Glutamatergic neuron (in vitro differentiated cells): ENCODE measurements at places on chromosomes 2 and 18. TPM values are rescaled to one million over a fixed set of nuclear protein-coding genes. Genes with fewer than 3 reads are reported as not detected.
A peak's percentile ranks its signal among the peaks of the same experiment; 100 is the strongest.

DNA sequence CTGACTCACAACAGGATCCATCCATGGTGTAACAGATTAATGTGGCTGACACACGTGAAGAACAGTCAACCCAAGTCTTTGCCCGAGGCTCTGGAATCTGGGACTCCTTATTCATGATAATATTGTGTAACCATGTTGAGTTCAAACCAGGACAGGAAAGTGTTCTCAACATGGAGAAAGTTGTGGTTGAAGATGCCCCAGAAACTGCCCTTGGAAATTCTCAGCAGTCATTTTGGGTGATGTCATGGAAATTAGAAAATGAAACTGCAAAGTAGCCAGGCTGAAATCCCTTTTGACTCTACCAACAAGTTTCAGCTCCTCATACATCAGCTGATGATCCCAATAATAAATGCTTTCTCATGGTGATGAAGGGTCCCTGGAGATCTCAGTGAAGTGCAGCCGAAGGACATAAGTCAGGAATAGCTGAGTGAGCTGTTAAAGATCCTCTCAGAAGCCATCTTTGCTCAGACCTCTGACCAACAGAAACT, 307.7 kb downstream of the TNS1 start:
- peaks cover 2% of the 10 kb centered on the region for H3K27me3 ChIP-seq
- no peak overlapping the region for H3K27ac ChIP-seq
- no peaks in the 10 kb centered on the region for H3K4me1 ChIP-seq

DNA sequence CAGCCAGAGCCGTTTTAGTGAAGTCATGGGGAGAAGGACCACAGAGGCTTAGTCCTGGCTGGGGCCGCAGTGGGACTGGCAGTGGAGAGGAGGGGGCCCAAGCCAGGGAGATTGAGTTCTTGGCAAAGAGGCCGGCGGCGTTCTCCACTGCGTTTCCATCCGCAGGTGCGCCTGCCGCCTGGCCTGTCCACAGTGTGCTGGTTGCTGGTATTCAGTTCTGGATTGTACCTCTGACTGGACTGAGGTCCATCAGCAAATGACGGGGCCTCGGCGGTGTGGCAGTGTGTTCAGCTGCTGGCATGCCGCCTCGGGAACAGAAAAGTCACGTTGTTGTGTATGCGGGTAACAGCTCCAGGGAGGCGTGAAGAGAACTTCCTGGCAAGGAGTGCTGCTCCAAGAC, 36.8 kb downstream of the LRRFIP1 start:
- DNase-seq: no peak
- no peak overlapping the region for H3K4me3 ChIP-seq
- H3K36me3 ChIP-seq: no peaks in the 10 kb centered on the region
- H3K4me1 ChIP-seq: peaks cover 46% of the 10 kb centered on the region
- H3K27me3 ChIP-seq: peaks cover 8% of the 10 kb centered on the region
- no peak overlapping the region for H3K27ac ChIP-seq

- H3K4me1 ChIP-seq: peaks cover 14% of the 10 kb centered on the region
- no peak overlapping the region for H3K4me3 ChIP-seq
- peak overlapping the region; percentile 72 for H3K27ac ChIP-seq
Measured at GRCh38 chr2:10204326-10205161, 82.0 kb downstream of the RRM2 start.

- H3K27me3 ChIP-seq: no peaks in the 10 kb centered on the region
- DNase-seq: no peak
- H3K4me1 ChIP-seq: no peaks in the 10 kb centered on the region
Measured at GRCh38 chr2:189222468-189223105, 43.0 kb upstream of the COL5A2 start.

- H3K27ac ChIP-seq: no peak overlapping the region
- DNase-seq: no peak
- H3K27me3 ChIP-seq: peaks cover 6% of the 10 kb centered on the region
- peaks cover 8% of the 10 kb centered on the region for H3K4me1 ChIP-seq
Measured at GRCh38 chr2:227848146-227848545, 23.3 kb upstream of the DAW1 start.

DNA sequence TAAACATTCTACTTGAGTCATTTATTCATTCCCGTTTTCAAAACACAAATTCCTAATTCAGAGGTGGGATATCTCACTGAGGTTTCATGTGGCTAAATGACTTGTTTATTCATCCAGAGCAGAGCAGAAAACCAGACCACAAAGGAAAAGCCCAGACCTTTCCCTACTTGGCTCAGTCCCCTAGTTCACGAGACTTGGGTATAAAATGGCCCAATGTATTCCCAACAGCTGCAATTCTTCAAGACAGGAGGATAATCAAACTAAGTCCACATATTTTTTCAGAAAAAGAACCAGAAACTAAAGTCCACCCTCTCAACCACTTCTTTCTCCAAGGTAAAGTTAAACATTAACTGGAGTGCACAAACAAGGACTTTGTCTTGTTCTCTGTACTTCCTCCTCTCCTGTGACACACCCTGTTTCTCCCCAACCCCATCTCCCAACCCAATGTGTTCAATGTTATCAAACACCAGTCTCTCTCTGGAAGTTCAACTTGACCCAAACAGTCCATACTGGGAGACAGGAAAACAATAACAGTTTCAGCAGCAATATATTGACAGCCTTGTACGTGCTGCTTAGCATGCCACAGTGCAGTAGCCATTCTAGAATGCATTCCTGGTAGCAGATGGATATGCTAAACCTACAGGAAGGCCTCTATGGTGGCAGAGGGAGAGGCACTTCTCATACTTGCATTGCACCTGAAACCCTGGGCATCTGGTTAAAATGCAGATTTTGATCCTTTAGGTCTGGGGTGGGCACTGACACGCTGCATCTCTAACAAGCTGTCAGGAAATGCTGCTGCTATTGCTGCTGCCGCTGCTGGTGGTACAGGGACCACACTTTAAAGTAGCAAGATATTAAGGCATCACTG, 110.7 kb downstream of the INO80D start:
- no peak overlapping the region for H3K27ac ChIP-seq
- no peak for DNase-seq
- no peaks in the 10 kb centered on the region for H3K4me1 ChIP-seq
- no peak overlapping the region for H3K4me3 ChIP-seq
- no peaks in the 10 kb centered on the region for H3K36me3 ChIP-seq
- H3K27me3 ChIP-seq: no peaks in the 10 kb centered on the region

DNA sequence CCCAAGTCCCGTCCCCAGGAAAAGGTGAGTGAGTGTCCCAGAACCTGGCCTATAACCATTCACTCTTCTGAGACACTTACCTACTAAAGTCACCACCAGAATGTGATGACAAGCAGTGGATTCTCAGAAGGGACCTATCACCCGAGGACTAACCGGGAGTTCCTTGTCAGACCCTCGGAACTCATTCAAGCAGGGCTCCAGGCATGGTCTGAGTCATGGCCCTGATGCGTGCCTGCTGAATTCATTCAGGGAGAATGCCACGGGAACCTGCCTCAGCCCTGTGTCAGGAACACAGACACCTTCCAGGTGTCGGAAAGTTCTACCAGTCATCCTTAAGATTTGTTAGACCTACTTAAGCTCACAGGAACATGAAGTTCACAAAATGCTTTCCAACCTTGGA, 29.8 kb downstream of the ALPK2 start:
- H3K4me1 ChIP-seq: peaks cover 38% of the 10 kb centered on the region
- DNase-seq: no peak
- H3K4me3 ChIP-seq: no peak overlapping the region
- H3K27ac ChIP-seq: no peak overlapping the region
- peaks cover 2% of the 10 kb centered on the region for H3K27me3 ChIP-seq

- H3K4me1 ChIP-seq: no peaks in the 10 kb centered on the region
- H3K27me3 ChIP-seq: no peaks in the 10 kb centered on the region
- no peak for DNase-seq
- H3K27ac ChIP-seq: no peak overlapping the region
- no peak overlapping the region for H3K4me3 ChIP-seq
- no peaks in the 10 kb centered on the region for H3K36me3 ChIP-seq
Measured at GRCh38 chr2:172420216-172420615, 7.2 kb upstream of the ITGA6 start.

DNA sequence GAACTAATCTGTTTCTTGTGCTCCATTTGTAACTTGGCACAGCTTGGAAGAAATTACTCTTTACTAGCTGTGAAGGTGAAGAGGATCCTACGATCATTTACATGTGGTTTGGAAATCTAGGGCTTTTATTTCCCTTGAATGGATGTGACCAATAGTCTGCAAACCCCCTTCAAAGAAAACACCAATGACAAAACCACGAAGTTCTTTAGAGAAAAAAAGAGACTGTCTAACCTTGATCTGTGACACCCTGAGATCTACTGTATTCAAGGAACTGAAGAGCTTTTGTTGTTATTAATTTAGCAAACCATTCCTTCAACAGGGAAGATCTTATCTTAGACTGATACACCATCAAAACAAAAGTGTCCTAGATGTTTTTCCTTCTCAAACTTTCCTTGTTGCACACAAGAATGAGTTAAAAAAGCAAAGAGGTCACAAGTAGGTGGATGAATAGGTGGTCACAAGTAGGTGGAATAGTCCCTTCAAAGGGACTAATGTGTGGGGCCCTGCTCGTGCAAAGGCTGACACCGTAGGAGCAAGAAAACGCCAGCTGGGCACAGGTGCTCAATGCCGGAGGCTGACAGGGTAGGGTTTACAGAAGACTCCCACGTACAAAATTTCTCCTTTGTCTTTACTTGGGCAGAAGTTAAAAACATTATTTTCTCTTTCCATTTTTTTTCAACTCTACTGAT, 95.6 kb upstream of the ITGB6 start:
- H3K36me3 ChIP-seq: peaks cover 18% of the 10 kb centered on the region
- no peak overlapping the region for H3K27ac ChIP-seq
- DNase-seq: no peak
- H3K4me1 ChIP-seq: peaks cover 14% of the 10 kb centered on the region

GRCh38 chr2:26409785-26410184, 8.1 kb downstream of the DRC1 start:
- no peak for DNase-seq
- H3K27ac ChIP-seq: no peak overlapping the region
- peaks cover 2% of the 10 kb centered on the region for H3K4me1 ChIP-seq
- H3K27me3 ChIP-seq: no peaks in the 10 kb centered on the region

DNA sequence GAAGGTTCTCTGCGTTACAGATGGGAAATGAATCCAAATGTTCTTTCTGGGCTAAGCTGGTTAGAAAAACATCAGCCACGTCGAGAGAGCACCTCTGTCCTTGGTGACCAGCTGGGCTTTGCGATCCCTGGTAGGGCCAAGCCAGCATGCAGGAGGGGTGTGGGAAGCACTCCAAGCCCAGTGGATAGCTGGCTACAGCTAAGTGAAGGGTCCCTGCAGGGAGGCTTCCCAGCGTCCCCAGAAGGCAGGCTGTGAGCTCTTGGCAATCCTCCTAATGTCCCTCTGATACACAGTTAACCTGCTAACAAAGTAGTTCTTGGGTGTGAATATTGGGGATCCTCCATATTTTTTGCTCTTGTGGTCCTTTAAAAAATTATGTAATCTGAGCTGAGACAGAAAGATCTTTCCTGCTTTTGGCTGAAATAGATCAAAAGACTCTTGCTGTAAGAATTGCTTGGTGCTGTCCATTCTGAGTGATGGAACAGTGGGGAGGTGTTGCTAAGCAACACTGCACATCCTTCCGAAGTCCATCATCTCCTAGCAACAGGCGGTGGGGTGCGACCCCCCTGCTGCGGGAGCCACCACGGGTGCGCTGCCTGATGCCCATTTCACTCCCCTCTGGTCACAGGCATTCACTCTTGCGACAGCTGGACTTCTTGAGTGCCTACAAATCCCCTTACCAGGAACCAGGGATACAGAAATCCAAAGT, 88.5 kb upstream of the UXS1 start:
- no peak overlapping the region for H3K27ac ChIP-seq
- no peaks in the 10 kb centered on the region for H3K36me3 ChIP-seq
- DNase-seq: no peak
- H3K27me3 ChIP-seq: no peaks in the 10 kb centered on the region
- H3K4me1 ChIP-seq: peaks cover 4% of the 10 kb centered on the region

DNA sequence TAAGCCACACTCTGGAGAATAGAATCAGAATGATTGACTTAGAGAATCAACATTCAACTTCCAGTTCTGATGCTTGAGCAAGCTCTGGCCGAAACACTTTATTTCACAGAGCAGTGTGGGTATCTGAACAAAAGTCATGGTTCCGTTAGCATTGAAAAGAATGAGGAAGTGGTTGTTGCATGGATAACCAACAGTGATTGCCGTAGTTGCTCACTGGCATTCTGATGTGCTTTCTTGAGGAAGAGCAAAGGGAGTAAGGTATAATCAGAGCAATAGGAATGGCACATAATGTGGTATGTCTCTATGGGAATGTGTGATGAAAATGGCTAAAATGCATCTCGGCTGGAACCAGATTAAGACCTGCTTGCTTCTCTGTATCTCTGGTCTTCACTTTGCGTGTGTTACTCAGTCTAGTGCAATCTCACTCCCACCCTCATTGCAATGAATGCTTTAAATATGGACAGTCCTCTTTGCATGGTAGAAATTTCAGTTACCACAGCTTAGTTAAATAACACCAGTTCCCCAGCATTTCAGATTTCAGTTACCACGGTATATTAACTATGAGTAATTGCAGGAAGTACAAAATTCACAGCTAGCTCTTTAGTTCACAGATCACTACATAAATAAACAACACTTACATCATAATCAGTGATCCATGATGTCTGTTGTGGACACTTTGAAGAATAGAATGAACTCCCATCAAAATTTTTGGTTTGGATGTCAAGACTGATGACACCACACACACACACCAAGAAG, 7.8 kb upstream of the RAB12 start:
- H3K27me3 ChIP-seq: no peaks in the 10 kb centered on the region
- H3K4me1 ChIP-seq: no peaks in the 10 kb centered on the region
- H3K36me3 ChIP-seq: no peaks in the 10 kb centered on the region
- no peak for DNase-seq

GRCh38 chr2:27303093-27304025, 4.9 kb downstream of the UCN start:
- H3K4me3 ChIP-seq: no peak overlapping the region
- peak; percentile 22 for DNase-seq
- no peak overlapping the region for H3K27ac ChIP-seq
- H3K27me3 ChIP-seq: peaks cover 8% of the 10 kb centered on the region

DNA sequence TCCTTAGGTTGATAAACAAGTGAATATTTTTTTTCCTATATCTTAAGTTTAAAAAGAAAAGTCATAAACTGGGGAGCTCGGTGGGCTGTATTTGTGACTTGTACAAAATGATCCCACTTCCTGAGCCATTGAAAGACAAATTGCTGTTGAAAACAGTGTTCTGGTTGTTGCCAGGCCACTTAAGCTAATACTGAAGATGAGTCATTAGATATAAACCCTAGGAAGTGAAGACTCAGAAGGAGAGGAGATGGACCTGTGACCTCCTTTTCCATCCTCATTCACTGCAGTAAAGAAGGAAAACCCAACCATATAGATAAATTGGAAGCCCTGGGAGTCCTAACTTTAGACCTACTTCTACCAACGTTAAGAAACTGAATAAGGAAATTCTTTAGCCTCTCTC, 46.2 kb upstream of the SERPINE2 start:
- H3K27ac ChIP-seq: no peak overlapping the region
- no peaks in the 10 kb centered on the region for H3K27me3 ChIP-seq
- no peaks in the 10 kb centered on the region for H3K36me3 ChIP-seq
- DNase-seq: no peak
- no peaks in the 10 kb centered on the region for H3K4me1 ChIP-seq

GRCh38 chr18:25111377-25112288, 240.3 kb downstream of the ZNF521 start:
- H3K27ac ChIP-seq: peak overlapping the region; percentile 76
- peaks cover 3% of the 10 kb centered on the region for H3K27me3 ChIP-seq
- peaks cover 7% of the 10 kb centered on the region for H3K36me3 ChIP-seq

WNT6 gene
- total RNA-seq: 0.66 TPM

COLEC11 gene
- not detected for total RNA-seq

PLCL1 gene
- 28.8 TPM for total RNA-seq

CEP192 gene
- 20.1 TPM for total RNA-seq

CSRNP3 gene
- 23.0 TPM for total RNA-seq

PAX8 gene
- 1.4 TPM for total RNA-seq

ASPRV1 gene
- total RNA-seq: 2.5 TPM

IL36G gene
- not detected for total RNA-seq

SLC23A3 gene
- total RNA-seq: 1.1 TPM

ABCG8 gene
- total RNA-seq: not detected
